Suprapubic skin (tissue), 4 donors: ENCODE measurements at places on chromosomes 1 and 21. TPM values are rescaled to one million over a fixed set of nuclear protein-coding genes. Genes with fewer than 3 reads are reported as not detected.

Gene UBE2U
- not detected for total RNA-seq

Gene ZNF593OS
- total RNA-seq: not detected

Gene ARTN
- total RNA-seq: not detected

Gene FALEC
- total RNA-seq: not detected

Gene OR2L2
- not detected for total RNA-seq

Gene GREM2
- total RNA-seq: 0.32 TPM

Gene LIPI
- total RNA-seq: not detected

Gene FMOD
- 13.3 TPM for total RNA-seq

Gene LAD1
- 175 TPM for total RNA-seq

Gene AADACL4
- total RNA-seq: not detected

Gene GSTM5
- not detected for total RNA-seq

Gene IPP
- 7.0 TPM for total RNA-seq

Gene OR2T2
- not detected for total RNA-seq

Gene TCEA3
- 35.7 TPM for total RNA-seq
